ENCODE measurements at places on chromosomes 6 and 20.

DNA sequence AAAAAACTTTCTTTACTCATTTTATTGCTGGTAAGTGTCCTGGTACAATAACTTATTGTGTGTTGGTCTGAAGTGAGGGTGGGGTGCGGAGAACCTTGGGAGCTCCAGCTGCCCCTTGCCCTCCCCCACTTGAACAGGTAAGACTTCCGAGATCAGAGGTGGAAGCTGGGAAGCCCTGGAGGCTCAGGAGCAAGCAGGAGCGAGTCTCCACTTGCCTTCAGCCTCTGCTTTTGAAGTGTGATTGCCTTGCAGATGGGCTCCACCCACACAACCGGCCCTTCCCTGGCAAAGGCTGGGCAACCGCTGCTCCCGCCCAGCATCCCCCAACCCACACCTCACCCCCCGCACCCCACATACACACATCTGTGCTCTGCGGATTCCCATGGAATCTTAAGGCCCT, 179.6 kb downstream of the TFAP2C start:
- DNase-seq: no peak

GRCh38 chr6:110053395-110054240, 75.5 kb downstream of the GPR6 start:
- peak; percentile 55 for DNase-seq

- DNase-seq: no peak
Observed at GRCh38 chr20:33703498-33704137, 16.5 kb downstream of the PXMP4 start.

DNA sequence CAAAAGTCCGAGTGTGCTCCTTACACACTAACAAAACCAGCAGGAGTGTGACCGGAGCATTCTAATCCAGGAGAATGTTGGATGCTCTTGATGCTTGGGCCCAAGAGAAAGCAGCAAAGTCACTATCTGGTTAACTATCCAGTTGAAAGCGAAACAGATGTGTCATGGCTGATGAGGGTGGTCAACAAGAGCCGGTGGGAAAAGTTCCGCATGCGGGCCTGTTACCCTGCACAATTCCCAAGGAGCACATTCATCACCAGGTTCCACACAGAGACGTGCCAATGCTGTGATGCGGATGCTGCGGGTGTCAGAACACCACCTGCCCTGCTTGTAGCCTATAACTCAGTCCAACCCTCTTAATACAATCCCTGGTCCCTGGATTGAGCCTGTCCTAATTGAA, 38.7 kb downstream of the IL20RA start:
- no peak for DNase-seq

GRCh38 chr6:111788379-111789276, 84.6 kb downstream of the FYN start:
- no peak for DNase-seq

DNA sequence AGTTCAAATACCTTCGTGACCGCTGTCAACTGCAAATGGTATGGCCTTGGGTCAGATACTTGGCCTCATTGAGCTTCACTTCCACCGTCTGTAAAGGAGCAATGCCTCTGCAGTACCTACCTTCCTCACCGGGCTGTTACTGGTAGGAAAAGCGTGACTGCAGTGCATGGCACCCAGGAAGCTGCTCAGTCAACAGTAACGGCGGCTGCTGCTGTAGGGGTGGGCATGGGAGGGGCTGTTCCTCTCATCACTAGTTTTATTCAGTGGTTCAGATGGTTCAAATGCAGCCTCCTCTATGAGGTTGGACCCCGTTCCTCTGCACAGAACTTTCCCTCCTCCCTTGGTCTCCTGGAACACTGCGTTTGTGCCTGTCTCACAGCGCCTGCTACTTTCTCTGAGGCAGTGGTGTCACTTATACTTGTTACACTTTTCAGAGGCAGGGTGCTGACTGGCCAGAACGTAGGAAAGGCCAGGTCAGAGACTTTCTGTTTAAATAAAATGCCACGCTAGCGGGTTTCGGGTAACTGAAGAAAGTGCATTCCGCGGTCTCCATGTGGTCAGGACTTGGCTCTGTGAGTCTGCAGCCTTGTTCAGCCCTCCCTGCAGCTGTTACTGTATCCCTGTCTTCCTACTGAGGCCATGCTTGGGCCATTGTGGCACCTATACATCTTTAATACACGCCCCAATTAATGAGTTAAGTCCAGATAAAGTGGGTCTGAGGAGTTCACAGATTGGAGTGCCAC, 279.6 kb downstream of the NRN1 start:
- DNase-seq: peak; percentile 67

DNA sequence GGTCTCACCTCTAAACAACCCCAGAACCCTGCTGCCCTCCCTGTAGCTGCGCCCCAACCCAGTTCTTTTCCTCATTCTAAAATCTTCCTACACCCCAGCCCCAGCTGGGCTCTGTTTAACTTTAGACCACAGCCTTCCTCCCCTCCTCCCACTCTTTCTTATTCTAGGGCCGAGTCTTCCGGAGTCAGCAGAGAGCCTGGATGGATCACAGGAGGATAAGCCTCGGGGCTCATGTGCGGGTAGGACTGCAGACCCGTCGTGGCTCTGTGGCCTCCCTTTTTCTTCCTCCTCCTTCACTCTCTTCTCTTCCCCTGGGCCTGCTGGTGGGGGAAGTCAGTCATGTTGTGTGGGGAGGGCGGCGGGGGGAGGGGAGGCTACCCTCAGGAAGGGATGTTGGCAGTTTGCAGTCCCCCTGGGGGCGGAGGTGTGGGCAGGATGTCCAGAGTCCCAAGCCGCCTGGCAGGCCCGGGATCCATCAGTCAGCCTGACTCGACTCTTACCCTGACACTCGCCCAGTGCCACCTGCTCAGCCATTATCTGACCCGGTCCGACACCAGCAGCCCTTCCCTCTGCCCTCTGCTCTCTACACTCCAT, 8.1 kb downstream of the CAPN11 start:
- no peak for DNase-seq

- no peak for DNase-seq
Observed at GRCh38 chr6:98648211-98648914, 186.0 kb upstream of the POU3F2 start.

GRCh38 chr6:291204-291696, 1.0 kb upstream of the DUSP22 start:
- DNase-seq: no peak

DNA sequence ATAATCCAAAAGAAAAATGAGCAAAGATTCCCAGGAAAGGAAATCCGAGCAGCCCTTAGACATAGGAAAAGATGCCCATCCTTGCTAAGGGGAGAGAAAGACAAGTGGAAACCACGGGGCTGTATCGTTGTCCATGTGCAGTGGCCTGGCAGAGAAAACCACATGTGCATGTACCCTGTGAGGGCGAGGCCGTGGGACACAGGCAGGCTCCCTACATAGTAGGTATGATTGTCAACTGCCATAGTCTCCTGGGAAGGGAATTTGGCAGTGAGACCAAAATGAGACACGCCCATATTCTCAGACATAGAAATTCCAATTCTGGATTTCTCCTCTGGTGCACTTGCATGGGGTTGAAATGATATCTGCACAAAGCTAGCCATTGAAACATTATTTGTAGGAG, 169.7 kb upstream of the SALL4 start:
- no peak for DNase-seq

DNA sequence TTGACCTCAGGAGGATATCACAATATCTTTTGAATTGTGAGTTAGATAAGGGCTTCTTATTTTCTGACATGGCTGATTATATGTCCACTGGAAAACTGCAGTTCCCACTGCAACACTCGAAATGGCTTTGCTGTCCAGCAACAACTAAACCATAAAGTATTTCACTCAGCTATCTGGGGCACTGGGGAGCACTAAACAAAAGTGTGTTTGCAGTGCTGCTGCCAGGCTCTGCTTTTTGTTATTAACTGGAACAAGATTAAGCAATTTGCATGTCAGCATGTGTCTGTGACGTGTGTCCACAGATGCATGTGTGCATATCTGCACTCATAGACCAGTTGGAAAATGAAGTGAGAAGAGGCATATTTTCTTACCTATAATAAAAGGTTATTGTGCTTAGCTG, 107.8 kb upstream of the CCN2 start:
- peak; percentile 31 for DNase-seq

GRCh38 chr6:123467392-123467791, 169.4 kb downstream of the TRDN start:
- no peak for DNase-seq

- DNase-seq: peak; percentile 24
Observed at GRCh38 chr6:150631984-150632642, 32.4 kb downstream of the PLEKHG1 start.

GRCh38 chr20:45867819-45868176, 10.4 kb downstream of the ZSWIM3 start:
- peak; percentile 24 for DNase-seq

GRCh38 chr6:148144917-148145521, 197.6 kb upstream of the SASH1 start:
- peak; percentile 44 for DNase-seq

- no peak for DNase-seq
Observed at GRCh38 chr6:54654381-54654780, 192.2 kb upstream of the FAM83B start.

DNA sequence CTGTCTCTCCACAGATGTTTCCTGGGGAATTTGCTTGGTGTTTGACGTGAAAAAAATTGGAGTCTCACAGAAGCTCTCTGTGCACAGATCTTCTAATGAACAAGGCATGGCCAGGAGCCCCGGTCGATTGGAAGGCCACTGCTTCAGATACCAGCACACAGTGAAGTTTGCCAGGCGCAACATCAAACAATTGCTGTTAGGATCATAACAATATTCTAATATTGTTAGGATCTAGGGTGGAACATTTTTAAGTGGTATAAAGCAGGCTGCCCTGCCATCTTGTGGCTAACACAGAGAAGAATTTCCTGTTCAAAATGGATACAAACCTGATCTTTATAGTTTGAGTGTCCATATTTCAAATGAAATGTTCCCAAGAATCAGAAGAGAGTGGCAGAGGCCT, 64.1 kb downstream of the C6orf118 start:
- no peak for DNase-seq

- no peak for DNase-seq
Observed at GRCh38 chr6:106469882-106470281, 109.4 kb downstream of the CRYBG1 start.

DNA sequence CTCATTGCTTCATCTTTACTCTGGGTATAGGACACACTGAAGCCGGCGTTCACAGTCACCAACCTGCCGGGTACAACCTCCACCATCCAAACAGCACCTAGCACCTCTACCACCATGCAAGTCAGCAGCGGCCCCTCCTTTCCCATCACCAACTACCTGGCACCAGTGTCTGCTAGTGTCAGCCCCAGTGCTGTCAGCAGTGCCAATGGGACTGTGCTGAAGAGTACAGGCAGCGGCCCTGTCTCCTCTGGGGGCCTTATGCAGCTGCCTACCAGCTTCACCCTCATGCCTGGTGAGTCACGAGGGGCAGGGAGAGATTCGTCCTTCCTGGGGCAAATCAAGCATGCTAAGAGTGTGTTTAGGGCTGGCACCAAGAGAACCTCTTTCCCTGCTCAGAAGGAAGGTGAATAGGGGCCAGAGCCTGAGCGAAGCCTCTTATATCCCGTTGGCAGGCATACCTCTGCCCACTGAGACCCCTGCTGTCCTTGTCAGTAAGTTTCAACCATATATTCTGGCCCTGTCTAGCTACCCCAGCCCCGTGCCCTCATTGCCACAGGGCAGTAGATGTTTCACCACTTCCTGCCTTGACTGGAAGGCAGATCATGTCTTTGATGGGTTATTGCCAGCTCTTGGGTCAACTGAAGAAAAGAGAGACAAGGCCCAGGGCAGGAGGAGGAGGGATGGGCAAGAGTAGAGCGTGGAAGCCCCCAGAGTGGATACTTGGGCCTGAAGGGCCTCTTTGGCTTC, 4.8 kb downstream of the SRF start:
- no peak for DNase-seq

GRCh38 chr20:54633374-54634355, 158.3 kb downstream of the DOK5 start:
- no peak for DNase-seq

- DNase-seq: no peak
Observed at GRCh38 chr6:76788155-76788554, 675.1 kb downstream of the HTR1B start.

GRCh38 chr6:149160943-149161342, 156.6 kb upstream of the TAB2 start:
- no peak for DNase-seq

DNA sequence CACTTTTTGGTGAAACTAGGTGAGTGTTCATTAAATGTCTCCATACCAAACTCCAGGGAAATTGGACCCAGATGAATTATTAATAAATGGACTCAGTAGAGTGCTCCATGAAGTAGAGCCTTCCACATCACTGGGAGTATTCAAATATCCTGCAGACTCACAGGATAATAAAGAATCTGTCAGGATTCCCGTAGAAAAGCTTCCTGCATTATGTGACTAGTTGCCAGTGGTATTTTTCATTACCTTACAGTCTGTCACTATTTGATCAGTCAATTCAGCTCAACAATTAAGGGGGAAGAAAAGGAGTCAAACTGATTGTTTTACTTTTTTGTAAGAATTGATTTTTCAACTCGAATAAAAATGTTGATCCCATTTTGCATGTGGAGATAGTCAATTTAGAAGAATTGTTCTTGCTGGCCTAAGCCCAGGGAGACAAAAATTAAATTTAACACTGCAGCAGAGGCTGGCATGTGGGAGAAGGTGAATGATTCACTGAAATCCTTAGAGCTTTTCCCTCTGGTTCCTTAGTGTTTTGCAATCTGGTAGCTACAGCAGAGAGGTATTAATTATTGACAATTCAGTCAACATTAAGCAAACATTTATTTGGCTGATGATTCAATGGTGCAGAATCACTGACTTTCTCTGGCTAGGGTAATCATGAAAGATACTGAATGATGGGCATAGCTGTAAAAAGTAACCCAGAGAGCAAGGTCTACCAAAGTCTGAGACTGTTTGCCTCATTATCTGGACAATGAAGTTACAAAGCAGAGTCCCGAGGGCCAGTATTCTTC, 442.4 kb downstream of the CD83 start:
- DNase-seq: peak; percentile 3

DNA sequence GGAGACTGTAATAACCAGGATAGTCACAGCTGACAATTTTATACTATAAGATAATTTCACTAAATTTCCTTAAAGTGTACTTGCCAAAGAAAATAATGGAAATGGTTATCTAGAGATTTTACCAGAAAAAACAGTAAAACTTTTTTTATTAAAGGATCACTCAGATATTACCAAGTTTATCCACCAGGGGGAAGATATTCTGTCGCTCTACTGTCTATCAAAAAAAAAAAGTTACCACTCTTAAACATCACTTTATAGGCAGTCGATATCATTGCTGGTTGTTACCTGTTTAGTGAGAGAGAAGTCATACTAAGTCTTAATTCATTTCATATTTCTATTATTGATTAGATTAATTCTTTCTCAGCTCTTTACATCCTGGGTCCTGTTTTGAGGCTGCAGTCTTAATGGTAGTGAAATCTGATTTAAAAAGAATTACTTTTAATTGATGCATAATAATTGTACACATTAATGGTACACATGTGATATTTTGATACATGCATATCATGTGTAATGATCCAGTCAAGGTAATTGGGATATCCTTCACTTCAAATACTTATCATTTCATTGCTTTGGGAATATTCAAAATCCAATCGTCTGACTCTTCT, 18.9 kb downstream of the L3MBTL3 start:
- DNase-seq: no peak

Data from fibroblast of gingiva (primary cell).